Choroid plexus epithelial cell (primary cell): ENCODE measurements at places on chromosomes 16 and 17.

DNA sequence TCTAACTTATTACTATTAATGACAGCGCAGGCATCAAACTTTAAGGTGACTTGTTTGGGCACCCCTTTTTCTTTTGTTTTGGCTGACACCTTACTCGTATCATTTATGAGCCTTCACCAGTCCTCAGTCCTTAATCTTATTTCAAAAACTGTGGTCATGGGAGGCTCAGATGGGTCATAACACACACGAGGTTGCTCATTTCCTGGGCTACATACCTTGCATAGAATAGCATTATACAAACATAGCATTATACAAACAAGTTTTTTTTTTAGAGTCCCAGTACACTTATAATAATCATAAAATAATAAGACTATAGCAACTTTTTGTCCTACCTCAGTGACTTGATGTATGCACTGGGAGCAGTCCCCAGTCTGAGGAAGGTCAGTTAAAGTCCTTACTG lies 11.2 kb upstream of the ACSF2 start:
- peak; percentile 46 for DNase-seq

DNA sequence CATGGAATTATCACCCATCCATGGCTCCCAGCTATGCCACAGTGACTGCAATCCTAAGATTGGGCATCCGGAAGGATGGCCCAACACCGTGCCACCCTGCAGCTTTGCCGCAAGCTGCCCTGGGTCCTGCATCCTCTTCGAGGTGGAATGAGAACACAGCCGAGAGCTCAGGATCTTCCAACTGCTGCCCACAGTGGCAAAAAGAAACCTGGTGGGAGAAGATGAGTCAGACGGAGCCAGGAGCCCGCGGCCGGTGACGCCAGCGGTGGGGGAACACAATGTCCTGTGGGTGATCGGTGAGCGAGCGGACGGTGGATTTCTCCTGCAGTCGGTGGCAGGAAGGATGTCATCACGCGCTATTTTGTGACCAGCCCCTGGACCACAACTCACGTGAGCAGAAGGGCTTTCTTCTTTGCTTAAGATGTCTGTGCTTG lies 20.1 kb downstream of the CD7 start:
- peak; percentile 97 for DNase-seq

DNA sequence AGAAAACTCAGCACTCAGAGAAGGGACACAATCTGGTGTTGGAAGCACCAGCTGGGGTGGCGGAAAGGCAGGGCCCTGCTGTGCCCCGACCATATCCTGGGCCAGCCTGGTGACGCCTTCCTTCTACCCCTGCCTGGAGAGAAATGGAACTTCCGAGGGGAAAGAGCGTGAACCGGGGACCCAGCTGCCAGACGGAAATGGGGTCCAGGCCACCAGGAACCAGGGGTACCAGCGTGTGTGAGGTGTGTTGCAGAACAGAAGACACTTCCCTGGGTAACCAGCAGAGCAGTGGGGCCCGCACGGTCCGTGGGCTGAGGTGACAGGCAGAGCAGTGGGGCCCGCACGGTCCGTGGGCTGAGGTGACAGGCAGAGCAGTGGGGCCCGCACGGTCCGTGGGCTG lies 6.8 kb downstream of the RAB40B start:
- DNase-seq: no peak

GRCh38 chr17:72555052-72555451 lies 434.2 kb downstream of the SOX9 start:
- DNase-seq: no peak

DNA sequence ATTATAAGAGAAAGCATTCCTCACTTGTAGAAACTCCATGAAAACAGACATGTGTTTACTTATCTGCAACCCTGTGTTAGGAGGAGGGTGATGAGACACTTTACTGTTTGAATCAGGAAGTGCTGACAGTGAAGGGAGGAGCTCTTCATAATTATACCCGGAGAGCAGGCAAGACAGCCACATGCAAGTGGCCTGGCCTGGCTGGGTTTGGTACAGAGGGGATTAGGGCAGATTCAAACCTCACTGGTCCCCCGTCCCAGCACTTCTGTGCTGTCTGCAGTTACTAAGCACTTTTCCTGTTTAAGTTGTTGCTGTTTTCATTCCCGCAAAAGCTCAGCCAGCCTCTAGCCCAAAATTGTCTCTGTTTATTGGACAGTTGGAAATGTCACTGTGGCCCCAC lies 78.5 kb downstream of the WWOX start:
- DNase-seq: peak; percentile 6

DNA sequence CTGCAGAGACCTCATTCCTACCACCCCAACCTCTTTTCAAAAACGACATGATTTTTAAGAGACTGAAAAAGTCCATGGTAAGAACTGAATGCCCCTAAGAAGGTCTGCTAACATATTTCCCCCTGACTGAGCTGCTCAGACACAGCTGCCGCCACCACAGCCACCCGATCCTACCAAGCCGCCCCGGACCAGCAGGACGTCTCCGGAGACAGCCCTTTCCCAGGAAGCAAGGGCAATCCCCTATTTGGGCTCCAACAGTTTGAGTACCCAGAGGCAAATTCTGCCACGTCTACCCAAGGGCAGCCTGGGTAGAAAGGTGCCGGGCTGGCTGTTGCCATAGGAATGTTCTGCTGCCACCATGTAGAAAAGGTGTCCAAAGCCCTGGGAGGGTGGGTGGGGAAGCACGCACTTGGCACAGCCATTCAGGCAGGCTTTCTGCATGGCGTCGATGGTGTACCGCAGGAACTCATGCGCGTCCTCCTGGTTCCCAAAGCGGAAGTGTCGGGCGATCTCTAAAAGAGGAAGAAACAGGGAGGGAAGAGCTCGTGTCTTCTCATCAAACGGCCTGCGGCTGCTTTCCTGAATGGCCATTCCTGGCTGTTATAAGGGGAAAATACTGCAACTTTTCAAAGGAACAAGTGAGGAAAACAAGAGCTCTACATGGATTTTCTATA lies 13.6 kb downstream of the USP36 start:
- DNase-seq: no peak

GRCh38 chr17:72984145-72984925 lies 108.2 kb downstream of the SLC39A11 start:
- DNase-seq: peak; percentile 97

DNA sequence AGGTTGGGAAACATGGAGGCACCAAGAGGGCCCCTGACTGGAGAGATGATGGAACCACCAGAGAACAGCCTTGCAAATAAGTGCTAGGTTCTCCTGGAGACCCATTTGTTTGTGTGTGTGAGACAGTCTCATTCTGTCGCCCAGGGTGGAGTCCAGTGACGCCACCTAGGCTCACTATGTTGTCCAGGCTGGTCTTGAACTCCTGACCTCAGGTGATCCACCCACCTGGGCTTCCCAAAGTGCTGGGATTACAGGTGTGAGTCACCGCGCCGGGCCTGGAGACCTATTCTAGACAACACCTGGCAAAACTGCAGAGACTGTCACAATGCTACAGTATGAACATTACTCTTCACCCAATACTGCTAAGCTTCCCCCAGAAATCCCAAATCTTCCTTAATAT lies 1.5 kb downstream of the NPLOC4 start:
- no peak for DNase-seq

DNA sequence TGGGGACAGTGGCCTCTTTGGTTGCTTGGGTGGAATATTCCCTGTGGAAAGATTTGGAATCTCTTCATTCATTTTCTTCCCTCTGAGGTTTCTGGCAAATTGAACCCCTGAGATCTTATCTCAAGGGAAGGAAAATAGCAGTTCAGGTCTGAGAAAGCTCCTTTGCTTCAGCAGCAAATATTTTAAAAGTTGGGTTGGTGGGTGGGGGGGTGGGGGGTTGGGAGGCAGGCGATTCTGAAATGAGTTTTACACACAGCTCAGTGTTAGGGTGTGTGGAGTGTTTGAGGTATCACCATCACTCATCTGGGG lies 6.8 kb downstream of the TBX2 start:
- no peak for DNase-seq

- no peak for DNase-seq
Measured at GRCh38 chr16:66902648-66903543, 15.8 kb downstream of the CDH16 start.

DNA sequence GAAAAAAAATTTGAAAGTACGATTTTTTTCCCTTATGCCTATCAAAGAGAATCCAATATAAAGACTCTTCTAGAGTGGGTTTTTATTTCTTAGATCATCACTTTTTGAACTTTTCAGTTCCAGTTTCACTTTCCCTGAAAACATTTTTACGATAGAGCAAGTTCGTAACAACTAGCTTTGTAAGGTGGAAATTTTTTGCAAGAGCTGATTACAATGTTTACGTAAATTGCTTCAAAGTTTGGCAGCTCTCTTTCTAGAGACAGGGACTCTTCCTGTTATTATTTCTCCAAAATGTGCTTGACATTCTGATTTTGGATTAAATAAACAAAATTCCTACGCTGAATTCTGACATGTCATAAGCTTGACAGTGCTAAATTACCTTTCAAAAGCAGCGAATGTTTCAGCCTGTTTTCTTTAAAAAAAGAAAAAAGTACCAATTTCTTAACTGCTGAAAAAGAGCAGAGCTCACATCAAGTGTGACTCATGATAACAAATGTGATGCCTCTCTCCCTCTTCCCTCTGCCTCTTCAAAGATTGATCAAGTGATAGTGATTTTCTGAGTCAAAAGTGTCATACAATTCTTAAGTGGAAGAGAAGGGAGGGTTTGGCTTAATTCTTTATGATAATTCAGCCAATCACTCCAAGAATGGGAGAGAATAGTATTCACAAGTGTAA lies 175.2 kb downstream of the KCNJ2 start:
- DNase-seq: peak; percentile 58

DNA sequence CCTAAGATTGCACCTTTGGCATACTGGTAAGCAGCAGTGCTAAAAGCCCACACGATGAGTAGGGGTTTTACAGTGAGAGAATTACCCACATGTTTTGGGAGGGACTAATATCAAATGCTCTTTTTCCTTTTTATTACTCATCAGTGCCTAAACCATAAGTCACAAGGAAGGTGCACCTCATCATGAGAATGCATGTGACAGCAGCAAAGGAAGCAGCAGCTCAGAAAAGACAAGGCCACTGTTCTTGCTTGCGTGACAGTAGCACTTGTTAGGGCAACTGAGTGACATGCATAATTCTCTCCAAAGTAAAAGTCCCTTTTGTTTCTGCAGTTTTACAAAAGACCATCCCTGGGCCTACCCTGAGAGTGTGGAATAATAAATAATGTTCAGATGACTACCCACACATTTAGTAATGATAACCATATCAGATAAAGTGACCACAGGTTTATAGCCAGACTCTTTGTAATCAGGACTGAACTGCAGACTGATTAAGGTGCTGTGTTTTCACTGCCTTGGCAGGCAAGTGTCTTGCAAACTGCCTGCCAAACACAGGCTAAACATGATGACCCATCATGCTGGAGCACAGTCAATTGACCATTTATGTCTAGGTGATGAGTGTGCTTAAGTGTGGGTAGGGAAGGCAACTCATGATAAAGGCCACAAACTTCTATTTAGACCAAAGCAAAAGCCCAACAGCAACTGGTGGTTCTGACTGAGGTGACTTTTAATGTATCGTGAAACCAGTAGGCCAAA lies 1751.4 kb downstream of the TP53TG3F start:
- no peak for DNase-seq

GRCh38 chr16:86062271-86062965 lies 163.5 kb downstream of the IRF8 start:
- DNase-seq: no peak

DNA sequence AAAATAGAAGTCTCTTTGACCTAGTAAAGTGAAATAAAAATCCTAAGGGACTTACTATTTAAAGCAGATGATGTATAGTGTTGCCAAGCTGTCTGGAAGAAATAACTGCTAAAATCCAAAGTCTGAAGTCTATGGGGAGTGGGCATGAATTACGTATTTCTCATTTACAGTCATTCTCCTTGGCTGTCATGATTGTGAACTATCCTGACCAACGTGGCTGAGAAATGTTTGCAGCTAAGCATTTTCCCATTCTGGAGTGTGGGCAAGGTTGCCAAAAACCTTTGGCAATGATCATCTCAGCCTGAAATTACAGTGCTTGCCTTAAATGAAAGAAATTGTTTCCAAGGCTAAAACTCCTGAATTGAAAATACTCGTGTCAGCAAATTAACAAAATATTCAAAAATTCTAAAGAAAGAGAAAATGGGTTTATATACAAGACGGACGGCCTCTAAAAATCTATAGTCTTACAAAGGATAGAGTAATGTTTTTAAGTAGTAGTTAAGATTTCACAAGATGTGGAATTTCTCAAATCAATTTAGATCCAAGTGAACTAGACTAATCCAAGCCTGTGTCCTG lies 77.0 kb downstream of the CACNG1 start:
- no peak for DNase-seq

DNA sequence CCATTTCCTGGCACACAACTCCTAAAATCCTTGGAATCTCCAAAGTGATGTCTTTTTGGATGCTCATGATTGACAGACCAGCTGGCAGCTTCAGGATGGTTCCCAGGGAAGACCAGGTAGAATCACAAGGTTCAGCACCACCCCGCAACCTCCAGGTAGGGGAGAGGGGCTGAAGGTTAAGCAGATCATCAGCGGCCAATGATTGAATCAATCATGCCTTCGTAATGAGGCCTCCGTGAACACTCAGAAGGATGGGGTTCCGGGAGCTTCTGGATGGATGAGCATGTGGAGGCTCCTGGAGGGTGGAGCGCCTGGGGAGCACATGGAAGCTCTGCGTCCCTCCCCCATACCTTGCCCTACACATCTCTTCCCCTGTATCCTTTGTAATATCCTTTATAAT lies 185.9 kb downstream of the SEC14L1 start:
- DNase-seq: no peak

DNA sequence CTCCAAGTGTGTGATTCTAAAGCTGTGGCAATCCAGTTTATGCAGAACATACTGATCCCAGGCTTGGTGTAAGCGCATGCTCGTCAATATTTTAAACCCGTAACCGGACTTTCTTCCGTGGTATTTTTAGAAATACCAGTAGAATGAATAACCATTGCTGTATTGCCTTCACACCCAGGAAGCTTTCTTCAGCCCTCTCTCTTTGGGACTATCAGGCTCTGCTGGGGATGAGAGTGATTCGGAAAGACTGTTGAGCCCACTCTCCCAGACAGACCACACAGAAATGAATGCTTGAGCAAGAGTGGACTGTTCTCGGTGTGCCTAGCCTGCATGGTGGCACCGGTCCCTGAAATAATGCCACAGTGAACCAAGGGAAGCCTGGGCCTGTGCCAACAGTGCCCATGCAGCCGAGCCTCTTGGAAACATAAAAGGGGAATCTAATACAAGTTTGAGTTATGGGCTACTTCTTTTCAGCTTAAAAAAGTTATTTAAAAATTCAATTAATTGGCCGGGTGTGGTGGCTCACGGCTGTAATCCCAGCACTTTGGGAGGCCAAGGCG lies 89.9 kb upstream of the ELAC2 start:
- no peak for DNase-seq

- DNase-seq: no peak
Measured at GRCh38 chr17:28706471-28707338, 5.0 kb downstream of the PROCA1 start.
